ENCODE measurements at places on chromosomes 3 and 15.

GRCh38 chr15:94791510-94791909 is 560.1 kb downstream of the MCTP2 start:
- DNase-seq = no peak

- no peak for DNase-seq
Measured at GRCh38 chr15:39804026-39804425, 21.4 kb upstream of the FSIP1 start.

DNA sequence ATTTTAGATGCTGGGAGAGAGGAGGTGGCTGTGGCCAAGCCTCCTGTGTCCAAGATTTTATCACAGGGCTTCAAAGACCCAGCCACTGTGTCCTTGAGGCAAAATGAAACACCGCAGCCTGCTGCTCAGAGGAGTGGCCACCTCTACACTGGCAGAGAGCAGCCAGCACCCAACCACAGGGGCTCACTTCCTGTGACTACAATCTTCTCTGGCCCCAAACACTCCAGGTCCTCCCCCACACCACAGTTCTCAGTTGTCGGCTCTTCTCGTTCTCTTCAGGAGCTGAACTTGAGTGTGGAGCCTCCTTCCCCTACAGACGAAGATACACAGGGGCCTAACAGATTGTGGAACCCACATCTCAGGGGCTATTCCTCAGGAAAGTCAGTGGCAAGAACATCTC is 45.6 kb downstream of the CDAN1 start:
- no peak for DNase-seq

- DNase-seq = no peak
Measured at GRCh38 chr3:86963611-86964010, 27.3 kb downstream of the VGLL3 start.

GRCh38 chr3:188077160-188077799 is 76.7 kb upstream of the LPP start:
- DNase-seq = no peak

DNA sequence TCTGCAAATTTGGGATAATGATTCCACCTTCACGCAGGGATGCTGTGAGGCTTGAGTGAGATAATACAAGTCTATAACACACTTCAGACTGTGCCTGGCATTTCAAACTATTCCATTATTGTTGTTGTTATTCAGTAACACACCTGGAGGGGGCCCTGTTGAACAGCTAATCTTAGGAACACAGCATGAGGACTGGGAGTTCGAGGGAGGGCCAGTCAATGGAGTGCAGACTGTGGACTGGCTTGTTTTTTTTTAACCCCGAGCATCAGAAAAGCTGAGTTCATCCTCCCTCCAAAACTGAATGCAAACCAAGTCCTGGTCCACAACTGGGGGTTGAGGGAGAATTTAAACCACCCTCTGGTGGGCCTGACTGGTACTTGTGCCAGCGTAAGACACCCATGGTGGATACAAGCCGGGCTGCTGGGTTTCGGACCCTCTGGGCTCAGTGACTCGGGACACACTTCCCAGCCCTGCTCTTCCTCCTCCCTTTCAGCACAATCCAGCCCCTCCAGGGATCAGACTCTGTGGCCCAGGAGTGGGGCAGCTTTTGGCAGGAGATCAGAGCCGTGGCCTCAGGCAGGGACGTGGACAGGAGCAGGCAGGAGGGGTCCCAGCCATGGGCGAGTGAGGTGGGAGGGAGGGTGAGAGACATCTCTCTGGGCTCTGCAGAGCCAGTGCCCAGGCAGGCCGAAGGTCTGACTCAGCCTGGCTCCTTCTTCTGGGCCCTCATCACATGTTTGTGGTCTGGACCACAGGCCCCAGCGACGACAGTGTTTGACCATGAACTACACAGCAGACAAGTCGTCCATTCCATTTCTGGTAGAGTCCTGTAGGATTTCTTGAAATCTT is 36.3 kb upstream of the MEX3B start:
- no peak for DNase-seq

DNA sequence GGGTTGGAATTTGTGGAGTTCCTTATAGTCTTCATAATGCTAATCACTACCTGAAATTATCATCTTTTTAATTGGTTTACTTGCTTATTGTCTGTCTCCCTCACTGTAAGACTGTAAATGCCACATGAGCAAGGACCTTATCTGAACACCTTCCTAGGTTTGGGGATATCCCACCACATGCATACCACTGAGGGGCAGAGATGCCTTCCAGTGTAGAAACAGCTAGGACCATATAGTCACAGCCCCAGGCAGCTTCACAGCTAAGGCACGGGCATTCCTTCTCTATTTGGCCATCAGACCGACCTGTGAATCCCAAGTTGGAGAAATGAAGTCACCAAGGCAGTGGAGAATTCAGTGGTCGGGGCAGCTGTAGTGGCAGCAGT is 28.6 kb downstream of the PAQR9 start:
- DNase-seq = no peak

GRCh38 chr3:71582036-71582611 is 1.4 kb downstream of the FOXP1 start:
- no peak for DNase-seq

DNA sequence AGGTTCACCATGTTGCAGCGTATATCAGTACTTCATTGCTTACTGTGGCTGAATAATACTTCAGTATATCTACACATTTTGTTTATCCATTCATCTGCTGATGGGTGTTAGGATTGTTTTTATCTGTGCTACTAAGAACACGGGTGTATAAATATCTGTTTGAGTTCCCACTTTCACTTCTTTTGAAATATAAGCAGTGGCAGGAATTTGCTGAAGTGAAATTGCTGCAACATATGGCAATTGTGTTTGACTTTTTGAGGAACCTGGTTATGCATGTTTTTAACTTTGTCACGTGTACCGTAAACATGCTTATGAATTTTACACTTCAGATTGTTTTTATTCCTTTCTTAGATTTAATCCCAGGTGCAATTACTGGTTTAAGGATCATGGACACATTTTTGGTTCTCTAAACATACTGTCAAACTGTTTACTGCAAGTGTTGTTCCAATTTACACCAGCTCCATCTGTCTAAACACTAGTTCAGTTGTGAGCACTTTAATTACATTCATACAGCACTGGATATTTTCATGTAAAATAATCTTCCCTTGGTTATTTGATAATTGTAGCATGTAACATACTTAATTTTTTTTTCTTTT is 23.1 kb downstream of the TRAK1 start:
- DNase-seq = no peak

- no peak for DNase-seq
Measured at GRCh38 chr3:157175691-157176507, 16.0 kb upstream of the CCNL1 start.

GRCh38 chr15:54594115-54594514 is 602.6 kb downstream of the RSL24D1 start:
- no peak for DNase-seq

GRCh38 chr15:34900748-34901147 is 68.8 kb downstream of the AQR start:
- DNase-seq = peak; percentile 34

- DNase-seq = no peak
Measured at GRCh38 chr3:149999421-149999820, 28.7 kb upstream of the PFN2 start.

- DNase-seq = peak; percentile 53
Measured at GRCh38 chr15:60585743-60586708, 107.1 kb upstream of the ICE2 start.

GRCh38 chr3:158279609-158280008 is 169.7 kb downstream of the RSRC1 start:
- DNase-seq = no peak

- DNase-seq = no peak
Measured at GRCh38 chr3:49912881-49913281, 9.2 kb upstream of the MST1R start.

DNA sequence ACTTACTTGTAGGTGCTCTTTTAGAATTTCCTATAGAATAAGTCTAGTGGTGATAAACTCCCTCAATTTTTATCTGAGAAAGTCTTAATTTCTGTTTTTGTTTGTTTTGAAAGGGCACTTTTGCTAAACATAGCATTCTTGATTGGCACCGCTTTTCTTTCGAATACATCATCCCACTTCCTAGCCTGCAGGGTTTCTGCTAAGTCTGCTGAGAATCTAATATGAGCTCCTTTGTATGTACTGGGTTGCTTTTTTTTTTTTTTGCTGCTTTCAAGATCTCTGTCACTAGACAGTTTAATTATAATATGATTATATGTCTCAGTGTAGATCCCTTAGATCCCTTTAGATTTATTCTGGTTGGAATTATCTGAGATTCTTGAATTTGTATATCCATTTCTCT is 21.5 kb downstream of the PFN2 start:
- DNase-seq = no peak

DNA sequence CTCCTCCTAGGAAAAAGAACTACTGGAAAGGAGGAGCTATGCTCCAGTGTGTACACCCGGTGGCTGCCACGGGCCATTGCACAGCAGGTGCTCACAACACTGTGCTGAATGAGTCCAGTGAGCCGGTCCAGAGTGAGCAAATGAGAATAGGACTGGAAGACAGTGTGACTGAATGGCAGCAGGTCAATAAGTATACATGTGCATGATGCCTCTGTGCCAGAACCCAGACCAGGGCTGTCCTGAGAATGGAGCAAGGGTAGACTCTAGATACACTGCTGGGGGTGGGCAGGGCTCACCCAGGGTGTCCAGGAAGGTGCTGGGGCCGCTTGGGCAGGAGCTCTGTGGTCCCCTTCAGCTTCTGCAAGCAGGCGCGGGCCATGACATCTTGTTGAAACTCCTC is 8.3 kb downstream of the POLG start:
- no peak for DNase-seq

DNA sequence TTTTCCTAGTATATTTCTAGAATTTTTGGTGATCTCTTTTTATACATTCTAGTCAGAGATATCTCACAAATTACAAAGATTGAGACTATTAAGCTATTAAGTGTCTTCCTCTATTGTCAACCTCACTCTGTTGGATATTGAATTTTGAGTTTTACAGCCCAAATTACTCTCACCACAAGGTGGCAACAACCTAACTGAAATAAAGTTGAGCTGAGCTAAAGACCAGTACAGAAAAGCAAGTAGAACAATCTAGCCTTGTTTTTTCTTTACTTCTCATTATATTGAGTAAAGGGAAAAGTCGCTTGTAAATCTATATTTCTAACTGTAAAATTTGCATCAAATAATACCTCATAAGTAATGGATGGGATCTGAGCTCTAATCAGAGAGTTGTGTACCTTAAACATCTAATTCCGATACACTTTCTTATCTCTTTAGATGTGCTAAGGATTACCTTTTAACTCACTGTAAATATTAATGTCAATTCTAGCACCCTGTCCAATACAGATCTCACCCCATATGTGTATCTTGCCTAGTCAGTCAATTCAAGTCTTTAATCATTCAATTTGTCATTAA is 13.6 kb upstream of the COMMD2 start:
- DNase-seq = no peak

- no peak for DNase-seq
Measured at GRCh38 chr3:94374439-94375161, 311.7 kb downstream of the NSUN3 start.

GRCh38 chr15:92809880-92810361 is 90.2 kb upstream of the CHD2 start:
- no peak for DNase-seq

- no peak for DNase-seq
Measured at GRCh38 chr3:40912461-40912860, 286.8 kb upstream of the CTNNB1 start.

DNA sequence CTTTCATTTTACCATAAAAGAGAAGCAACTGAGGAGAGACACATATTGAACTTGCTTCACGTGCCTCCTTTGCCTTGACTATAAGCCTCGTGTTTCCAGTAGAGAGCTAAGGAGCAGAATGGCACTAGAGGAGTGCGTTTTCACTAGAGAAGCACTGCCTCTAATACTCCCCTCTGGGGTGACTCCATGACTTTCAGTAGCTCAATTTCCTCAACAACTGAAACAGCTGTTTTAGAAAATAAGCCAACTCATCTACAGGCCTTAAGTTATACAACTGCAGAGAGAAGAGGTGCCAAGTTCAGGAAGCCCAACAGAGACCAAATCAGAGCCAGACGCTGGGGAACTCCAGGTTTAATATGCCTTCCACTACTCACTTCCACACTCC is 1.9 kb downstream of the UBP1 start:
- DNase-seq = no peak

GRCh38 chr3:109137761-109138160 is 1.2 kb downstream of the C3orf85 start:
- no peak for DNase-seq

DNA sequence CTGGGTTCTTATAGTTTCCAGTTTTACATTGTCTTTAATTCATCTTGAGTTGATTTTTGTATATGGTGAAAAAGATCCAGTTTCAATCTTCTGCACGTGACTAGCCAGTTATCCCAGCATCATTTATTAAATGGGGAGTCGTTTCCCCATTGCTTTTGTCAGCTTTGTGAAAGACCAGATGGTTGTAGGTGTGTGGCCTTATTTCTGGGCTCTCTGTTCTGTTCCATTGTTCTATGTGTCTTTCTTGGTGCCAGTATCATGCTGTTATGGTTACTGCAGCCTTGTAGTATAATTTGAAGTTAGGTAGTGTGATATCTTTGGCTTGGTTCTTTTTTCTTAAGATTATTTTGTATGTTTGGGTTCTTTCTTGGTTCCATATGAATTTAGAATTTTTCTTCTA is 432.2 kb downstream of the UNC13C start:
- DNase-seq = no peak

GRCh38 chr3:170323331-170323730 is 34.2 kb upstream of the SKIL start:
- no peak for DNase-seq

DNA sequence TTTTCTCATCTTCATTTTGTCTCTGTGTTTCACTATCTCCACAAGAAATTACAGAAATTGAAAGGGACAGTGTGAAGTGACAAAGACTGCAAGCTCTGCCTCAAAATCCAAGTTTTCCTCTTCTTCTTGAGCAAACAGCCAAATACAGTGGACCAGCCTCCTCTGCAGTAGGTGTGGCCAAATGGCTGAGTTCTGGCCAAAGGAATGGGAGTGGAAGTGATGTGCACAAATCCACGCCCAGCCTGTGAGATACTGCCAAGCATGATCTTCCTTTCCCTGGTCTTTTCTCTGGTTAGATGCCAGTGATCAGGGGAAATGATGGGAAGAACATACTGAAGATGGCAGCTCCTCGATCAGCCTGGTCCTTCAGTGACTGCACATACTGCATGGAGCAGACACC is 111.0 kb upstream of the CPNE4 start:
- DNase-seq = no peak

DNA sequence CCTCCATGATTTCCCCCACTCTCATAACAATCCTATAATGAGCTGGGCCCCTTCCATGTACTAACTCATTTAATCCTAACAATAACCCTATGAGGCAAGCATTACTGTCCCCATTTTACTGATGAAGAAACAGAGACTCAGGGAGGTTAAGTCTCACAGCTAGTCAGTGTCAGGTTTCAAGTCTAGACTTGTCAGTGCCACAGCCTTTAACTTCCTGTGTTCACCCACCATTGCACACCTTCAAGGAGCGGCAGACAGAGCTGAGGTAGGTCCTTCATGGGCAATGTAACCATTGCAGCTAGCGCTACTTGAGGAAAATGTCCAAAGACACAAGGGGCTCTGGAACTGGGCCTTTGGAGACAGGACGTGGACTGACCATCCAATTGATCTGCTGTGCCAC is 105.8 kb upstream of the CTNNB1 start:
- no peak for DNase-seq

- no peak for DNase-seq
Measured at GRCh38 chr3:143811602-143812001, 36.7 kb downstream of the SLC9A9 start.

- DNase-seq = no peak
Measured at GRCh38 chr3:156188757-156189156, 68.4 kb downstream of the KCNAB1 start.

Data from NCI-H1417 treated with DMSO at 0.1 percent for 48 hours (cell line).